ENCODE measurements at places on chromosomes 16 and 17. TPM values are rescaled to one million over a fixed set of nuclear protein-coding genes. Genes with fewer than 3 reads are reported as not detected.

ASB16 gene
- total RNA-seq = not detected

ACADVL gene
- 194 TPM for total RNA-seq

CCR7 gene
- total RNA-seq = not detected

COASY gene
- 43.4 TPM for total RNA-seq

CLEC18C gene
- total RNA-seq = under 0.01 TPM

CARD14 gene
- under 0.01 TPM for total RNA-seq

SPATA2L gene
- 6.1 TPM for total RNA-seq

TLCD1 gene
- total RNA-seq = 20.0 TPM

CLDN9 gene
- not detected for total RNA-seq

MYH1 gene
- total RNA-seq = not detected

KRTAP4-1 gene
- total RNA-seq = not detected

CCDC200 gene
- not detected for total RNA-seq
